Right lobe of liver (tissue), 6 donors: ENCODE measurements at places on chromosomes 7 and 10. TPM values are rescaled to one million over a fixed set of nuclear protein-coding genes. Genes with fewer than 3 reads are reported as not detected.

The AS3MT gene
- 5.3 TPM for total RNA-seq

DNA sequence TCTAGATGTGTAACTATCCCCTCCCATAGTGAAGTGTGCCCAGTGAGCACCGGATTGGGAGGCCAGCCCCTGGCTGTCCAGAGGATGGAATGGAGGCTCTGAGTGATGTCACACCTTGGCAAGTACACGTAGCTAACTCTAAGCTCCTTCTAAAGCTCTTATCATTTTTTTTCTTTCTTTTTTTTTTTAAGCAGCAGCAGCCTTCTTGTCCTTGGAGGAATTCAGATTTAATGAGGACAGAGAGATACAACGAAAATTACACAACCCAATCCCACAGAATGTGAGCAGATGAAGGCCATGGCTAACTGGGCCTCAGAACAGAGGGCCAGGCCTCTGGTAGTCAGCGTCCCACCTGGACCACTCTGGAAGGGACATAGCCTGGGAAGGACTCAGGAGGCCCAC is 11.3 kb downstream of the TNS3 start:
- DNase-seq: peak; percentile 19

- no peak for DNase-seq
Measured at GRCh38 chr10:23585666-23586065, 146.8 kb downstream of the OTUD1 start.

- no peak for DNase-seq
Measured at GRCh38 chr7:99244939-99245338, 27.7 kb upstream of the MYH16 start.

The EFCAB10 gene
- not detected for total RNA-seq

The POLR2J2 gene
- total RNA-seq: 0.50 TPM

The SORBS1 gene
- total RNA-seq: 76.1 TPM

- DNase-seq: no peak
Measured at GRCh38 chr7:157799076-157799685, 462.4 kb downstream of the DNAJB6 start.

DNA sequence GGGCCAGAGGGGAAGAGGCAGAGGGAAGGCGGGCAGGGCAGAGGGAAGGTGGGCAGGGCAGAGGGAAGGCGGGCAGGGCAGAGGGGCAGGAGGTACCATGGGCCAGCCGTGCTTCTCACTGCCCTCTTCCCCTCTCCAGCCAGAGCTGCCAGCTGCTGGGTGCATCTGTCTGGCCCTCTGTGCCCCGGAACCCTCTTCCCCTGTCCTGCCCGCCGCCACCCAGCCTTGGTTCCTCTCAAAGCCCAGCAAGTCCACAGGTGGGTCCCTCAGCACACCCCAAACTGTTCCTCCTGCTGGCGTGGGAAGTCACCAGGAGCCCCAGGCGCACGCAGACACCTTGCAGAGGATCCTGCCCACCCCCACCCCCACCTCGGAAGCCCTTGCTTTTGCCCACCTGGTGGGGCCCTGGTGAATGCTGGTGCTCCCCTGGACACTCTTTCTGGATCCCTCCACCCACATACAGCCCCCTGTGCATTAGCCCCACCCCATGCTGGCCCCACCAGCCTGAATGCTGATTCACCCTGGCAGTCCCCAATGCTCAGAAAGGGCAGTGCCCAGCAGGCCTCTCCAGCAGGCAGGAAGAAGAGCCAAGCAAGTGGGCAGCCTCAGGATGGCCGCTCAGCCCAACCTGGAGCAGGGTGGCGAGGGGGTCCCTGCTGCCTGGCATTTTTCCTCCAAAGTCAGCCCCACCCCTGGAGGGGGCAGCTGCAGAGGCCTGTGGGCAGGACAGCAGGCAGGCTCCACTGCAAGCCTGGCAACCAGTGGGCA is 1.9 kb upstream of the PWWP2B start:
- DNase-seq: no peak

The CYP2C19 gene
- 8.2 TPM for total RNA-seq

DNA sequence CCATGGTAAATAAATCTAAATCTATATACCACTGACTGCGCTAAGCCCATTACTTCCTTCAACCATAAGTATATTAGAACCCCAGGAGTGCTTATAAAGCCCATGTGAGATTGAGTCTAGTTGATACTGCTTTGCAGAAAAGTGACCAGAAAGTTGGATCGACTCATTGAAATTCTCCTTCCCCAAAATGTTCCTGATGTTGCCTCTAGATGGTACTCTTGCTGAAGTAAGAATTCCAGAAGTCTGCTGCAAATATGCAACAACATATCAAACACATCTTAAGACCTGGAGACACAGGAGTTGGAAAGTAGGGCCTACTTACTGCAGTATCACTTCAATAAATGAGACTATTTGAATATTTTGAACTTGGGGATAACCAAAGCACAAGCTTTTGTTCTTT is 550.8 kb downstream of the IPMK start:
- DNase-seq: no peak

DNA sequence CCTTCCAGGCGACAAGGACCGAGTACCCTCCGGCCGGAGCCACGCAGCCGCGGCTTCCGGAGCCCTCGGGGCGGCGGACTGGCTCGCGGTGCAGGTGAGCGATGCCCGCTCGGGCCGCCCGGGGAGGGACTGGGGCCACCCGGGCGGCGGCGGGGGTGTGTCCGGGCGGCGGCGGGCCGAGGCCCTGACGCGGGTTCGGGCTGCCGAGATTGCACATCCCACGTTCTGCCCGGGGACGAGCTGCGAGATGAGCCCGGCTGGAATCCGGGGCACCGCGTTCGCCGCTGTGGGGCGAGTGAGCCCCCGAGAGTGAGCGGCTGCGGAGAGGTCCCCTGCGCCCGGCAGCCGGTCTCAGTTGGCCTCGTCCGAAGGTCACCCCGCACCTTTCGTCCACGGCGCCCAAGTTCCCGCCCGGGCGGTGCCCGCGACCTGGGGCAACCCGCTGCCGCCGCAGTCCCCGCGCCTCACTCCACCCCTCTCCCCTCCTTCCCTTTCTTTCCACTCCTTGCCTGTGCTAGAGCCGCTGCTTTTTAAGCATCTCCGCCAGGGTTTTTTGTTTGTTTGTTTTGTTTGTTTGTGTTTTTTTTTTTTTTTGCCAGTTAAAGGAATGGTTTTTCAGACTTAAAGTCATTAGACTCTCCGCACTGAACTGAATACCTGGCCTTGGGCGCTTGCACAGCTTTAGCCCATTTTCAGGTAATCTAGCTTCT is 515 bp downstream of the RALA start:
- peak; percentile 47 for DNase-seq

The FGF8 gene
- not detected for total RNA-seq

DNA sequence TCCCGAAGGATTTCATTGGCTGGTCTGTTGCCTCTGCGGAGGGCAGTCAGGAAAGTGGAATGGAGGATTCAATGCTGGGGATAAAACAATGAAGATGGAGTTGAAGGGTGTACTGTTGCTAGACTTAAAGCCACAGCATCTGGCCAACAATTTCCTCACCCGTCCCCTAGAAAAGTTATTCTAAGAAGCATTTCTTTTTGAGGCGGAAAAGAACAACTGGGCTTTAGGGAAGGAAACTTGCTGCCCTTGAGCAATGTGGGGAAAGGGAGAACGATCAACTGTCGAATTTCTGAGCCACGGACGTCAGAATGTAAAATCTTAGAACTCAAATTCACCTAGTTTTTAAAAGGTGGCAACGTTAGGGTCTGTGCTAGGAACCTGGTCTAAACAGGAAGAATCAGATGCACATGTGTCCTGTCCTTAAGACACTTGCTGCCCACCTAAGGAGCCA is 664 bp downstream of the FMC1 start:
- no peak for DNase-seq

DNA sequence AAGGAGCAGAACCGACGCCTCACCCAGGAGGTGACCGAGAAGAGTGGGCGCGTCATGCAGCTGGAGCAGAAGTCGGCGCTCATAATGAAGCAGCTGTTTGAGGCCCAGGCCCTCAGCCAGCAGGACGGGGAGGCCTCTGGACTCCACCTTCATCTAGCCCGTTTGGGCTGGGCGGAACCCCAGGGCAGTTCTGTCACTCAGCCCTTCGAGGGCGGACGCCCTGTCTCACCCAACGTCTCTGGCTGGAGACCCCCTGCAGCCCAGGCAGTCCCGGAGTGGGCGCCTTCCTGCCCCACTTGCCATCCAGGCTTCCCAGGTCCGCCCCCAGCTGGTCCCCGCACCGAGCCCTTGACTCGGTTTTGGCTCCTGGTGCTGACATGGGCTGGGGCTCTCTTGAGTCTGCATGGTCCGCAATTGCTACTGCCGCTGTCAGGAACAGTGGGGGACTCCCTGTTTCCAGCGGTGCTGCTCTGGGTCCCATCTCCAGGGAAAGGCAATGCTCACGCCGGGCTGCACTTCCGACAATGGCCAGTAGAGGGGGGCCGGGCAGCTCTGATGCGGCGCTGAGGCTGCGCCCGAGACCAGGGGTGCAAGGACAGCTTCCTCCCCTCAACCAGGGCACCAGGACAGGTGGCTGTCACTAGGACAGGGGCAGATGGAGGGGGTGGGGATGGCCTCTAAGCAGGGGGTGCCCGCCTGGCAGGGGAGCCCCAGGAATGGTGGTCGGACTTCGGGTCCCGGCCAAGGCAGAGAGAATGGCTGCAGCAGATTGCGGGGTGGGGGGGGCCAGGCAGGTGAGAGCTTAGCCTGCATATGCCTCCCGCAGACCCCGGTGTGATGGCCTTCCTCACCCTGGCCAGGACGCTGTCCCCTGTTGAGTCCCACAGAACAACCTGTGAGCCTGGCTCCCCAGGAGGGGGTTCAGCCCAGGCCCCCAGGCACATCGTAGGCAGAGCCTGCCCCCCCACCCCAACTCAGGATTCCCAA is 71.2 kb upstream of the KCTD7 start:
- DNase-seq: peak; percentile 78

GRCh38 chr7:142959202-142959601 is 3.0 kb downstream of the KEL start:
- DNase-seq: no peak

The ZNF503 gene
- total RNA-seq: 7.1 TPM

GRCh38 chr10:85638797-85639196 is 727.8 kb downstream of the GRID1 start:
- no peak for DNase-seq

The LGI1 gene
- 0.22 TPM for total RNA-seq

GRCh38 chr7:127066974-127067373 is 185.8 kb downstream of the GRM8 start:
- peak; percentile 50 for DNase-seq

GRCh38 chr10:689121-689451 is 382 bp downstream of the DIP2C start:
- DNase-seq: no peak

DNA sequence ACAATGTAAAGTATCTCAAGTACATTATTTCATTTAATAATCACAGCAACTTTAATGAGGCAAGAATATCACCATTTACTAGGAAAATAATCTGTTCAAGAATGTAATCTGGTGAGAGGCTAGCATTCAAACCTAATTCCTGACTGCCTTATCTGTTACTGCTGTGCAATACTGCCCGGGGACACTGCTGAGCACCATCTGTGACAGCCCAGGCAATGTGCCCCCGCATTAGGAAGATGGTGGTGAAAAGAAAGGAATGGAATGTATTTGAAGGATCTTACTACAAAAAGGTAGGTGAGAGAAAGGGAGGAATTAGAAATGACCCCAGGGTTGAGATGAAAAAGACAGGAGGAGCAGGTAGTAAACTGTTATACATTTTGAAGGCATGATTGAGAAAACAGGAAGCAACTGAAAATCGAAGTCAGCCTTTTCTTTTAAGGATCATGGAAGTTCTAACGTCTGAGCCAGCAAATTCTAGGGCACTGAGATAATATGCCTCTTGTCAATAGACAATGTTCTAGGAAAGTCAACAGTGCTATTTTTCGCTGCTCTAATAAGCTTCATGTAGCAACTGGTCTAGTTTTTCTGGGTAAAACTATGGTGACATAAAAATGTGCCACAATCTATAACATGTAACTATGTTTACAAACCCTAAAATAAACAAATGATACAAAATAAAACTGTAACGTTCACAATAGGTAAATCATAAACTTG is 90.4 kb downstream of the ETV1 start:
- no peak for DNase-seq

GRCh38 chr7:78472519-78472918 is 673.9 kb downstream of the PHTF2 start:
- no peak for DNase-seq

The TBXAS1 gene
- total RNA-seq: 14.9 TPM

DNA sequence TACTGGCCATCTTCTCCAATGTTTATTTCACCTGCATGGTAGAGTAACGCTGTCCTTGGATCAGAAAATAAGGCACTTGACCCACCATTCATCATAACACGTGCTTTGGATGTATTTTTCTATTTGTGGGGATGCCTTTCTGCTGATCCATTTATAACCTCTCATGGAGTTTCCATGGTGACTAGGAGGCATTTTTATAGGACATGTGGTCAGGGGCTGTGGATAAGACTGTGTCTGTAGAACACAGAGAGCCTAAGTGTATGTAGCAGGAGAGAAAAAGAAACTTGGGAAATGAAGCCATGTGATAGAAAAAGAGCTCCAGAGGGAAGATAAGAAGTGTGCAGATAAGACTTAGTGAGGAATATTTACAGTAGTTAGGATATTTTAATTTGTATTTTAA is 184.2 kb downstream of the POU6F2 start:
- no peak for DNase-seq

The CTNNA3 gene
- 3.6 TPM for total RNA-seq

- DNase-seq: no peak
Measured at GRCh38 chr10:123390874-123391273, 236.7 kb downstream of the BUB3 start.
